ENCODE measurements at places on chromosomes 5 and 9.

GRCh38 chr5:107764976-107765804 is 94.5 kb upstream of the EFNA5 start:
- no peak for DNase-seq

GRCh38 chr9:77705636-77706035 is 57.5 kb upstream of the GNA14 start:
- DNase-seq: no peak

DNA sequence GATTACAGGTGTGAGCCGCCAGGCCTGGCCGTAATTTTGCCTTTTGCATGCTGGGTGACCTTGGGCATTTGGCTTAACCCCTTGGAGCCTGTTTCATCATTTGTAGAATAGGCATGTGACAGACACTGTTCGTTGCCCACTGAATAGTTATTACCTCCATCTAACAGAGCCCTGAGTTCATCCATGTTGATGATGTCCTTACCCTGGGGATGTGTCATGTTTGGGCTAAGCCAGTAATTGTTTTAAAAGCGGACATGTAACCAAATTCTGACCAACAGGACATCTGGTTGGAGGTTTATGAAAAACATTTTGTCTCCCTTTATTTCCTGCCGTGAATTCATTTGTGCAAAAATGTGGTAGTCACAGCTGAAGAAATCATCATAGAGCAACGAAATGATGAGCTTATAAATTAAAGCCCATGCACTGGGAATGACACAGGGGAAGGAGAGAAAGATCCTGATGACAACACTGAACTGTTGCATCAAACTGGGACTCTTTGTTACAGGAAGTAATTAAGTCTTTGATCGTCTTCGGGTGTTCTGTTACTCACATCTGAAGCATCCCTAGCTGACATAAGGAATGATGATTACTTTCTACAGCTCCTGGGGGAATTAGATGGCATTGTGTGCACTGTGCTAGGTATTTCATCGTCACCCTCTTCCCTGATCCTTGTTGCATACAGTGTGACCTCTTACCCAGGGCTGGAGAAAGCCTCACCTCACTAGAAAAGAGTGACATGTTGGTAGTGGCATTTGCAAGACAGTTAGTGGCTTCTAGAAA is 117.8 kb downstream of the FGF18 start:
- peak; percentile 60 for DNase-seq

GRCh38 chr9:36985061-36985768 is 48.9 kb downstream of the PAX5 start:
- no peak for DNase-seq

DNA sequence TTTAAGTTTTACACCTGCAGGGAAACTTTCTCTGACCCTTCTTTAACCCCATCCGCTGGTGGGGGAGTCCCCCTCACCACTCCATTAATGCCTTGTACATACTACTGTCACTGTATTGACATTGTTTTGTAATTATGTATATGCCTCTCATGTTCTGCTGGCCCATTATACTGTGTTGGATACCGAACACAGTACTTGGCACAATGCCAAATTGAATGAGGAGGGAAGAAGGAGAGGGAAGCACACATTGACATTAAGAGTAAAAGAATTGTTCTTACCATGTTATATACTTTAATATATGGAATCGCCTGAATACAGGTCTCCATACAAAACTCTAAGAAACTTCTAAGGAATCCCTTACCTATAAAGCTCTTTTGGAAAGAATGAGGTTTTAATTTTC is 73.6 kb upstream of the GRHPR start:
- no peak for DNase-seq

DNA sequence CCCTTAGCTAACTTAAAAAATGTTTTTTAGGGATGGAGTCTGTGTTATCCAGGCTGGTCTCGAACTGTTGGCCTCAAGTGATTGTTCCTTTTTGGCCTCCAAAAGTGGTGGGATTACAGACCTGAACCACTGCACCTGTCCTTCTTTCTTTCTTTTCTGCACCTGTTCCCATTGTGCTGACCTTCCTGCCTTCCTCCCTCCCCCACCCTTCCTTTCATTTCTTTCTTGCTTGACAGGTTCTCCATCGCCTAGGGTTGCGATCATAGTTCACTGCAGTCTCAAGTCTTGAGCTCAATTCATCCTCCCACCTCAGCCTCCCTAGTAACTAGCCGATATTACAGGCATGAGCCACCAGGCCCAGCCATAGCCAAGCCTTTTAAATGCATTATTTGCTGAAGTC is 20.6 kb downstream of the JMY start:
- no peak for DNase-seq

GRCh38 chr5:143026380-143026779 is 256.2 kb downstream of the ARHGAP26 start:
- no peak for DNase-seq

DNA sequence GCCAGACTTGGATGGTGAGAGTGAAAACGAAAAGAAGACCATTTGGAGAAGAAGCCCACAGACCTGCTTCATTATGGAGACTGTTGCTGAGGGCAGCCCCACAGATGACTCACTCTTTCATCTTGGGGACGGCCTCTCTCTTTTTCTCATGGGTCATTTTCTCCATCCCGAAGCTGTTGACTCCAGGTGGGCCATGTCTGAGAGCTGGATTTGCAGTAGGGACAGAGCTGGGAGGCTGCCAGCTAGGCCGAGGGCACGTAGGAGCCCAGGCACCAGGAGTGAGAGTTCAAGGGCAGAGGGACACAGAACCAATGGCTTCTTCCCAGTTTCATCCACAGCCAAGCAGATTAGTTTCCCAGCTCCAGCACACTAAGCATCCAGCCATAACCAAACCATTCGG is 92.4 kb downstream of the S1PR3 start:
- DNase-seq: no peak

GRCh38 chr5:136141561-136141960 is 8.9 kb downstream of the SMAD5 start:
- DNase-seq: no peak

DNA sequence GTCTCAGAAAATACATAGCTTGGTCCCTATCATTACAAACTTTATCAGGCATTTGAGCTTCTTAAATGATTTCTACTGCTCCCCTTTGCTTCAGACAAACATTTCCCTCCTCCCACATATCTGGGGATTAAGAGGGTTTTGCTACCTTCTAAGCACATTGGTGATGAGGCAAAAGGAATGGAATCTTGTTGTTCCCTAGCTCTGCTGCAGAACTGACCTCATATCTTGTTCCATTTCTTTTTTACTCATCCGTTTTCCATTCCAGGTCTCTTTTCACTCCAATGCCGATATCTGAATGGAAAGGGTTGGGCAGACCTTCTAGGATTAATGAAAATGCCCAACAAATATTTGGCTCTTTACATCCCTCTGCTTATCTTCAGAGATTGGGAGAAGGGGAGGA is 444.6 kb downstream of the ZNF608 start:
- no peak for DNase-seq

DNA sequence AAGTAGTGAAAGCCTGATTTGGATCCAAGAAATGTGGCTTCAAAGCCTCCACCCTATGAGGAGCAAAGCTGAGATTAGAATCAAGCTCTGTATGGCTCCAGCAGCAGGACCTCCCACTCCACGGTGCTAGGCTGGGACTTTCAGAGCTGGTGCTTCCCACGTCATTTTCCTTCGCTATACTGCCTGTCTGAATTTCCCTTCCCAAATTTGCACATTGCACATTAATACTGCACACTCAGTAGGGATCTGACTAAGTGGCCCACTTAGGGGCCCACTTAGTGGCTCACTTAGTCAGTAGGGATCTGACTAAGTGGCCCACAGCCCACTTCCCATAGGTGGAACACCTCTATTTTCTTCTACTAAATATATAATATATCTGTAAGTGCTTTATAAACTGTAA is 14.1 kb upstream of the SPDL1 start:
- no peak for DNase-seq

GRCh38 chr9:111052791-111053190 is 14.5 kb upstream of the LPAR1 start:
- peak; percentile 85 for DNase-seq

GRCh38 chr5:1281038-1281882 is 13.6 kb downstream of the TERT start:
- DNase-seq: no peak

GRCh38 chr9:6543204-6543603 is 102.3 kb downstream of the GLDC start:
- DNase-seq: no peak

GRCh38 chr5:178784391-178784790 is 53.9 kb upstream of the ZNF354A start:
- DNase-seq: no peak

DNA sequence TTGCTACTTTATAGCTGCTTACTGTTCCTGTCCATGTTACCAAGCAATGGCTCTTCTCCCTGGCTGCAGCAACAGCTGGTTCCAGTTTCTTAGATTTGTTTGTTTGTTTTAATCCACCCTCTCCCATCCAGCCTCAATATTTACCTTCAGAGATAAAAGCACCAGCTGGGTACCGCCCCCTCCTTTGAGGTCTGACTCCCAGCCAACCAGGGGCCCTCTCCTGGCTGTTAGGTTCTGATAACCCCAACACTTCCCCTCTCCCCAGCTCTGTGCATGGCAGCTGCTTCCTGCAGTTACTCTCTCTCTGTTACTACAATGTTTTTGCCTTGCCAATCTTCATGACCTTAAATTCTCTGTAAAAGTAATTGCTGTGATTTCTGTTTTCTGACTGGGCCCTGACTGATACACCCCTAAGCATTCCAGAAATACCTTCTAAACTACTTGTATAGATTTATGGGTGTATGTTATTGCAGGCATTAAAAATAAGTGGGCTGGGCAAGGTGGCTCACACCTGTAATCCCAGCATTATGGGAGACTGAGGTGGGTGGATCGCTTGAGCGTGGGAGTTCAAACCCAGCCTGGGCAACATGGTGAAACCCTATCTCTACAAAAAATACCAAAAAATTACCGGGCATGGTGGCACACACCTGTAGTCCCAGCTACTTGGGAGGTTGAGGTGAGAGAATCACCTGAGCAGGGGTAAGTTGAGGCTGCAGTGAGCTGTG is 2.6 kb upstream of the GCNT1 start:
- DNase-seq: peak; percentile 42

DNA sequence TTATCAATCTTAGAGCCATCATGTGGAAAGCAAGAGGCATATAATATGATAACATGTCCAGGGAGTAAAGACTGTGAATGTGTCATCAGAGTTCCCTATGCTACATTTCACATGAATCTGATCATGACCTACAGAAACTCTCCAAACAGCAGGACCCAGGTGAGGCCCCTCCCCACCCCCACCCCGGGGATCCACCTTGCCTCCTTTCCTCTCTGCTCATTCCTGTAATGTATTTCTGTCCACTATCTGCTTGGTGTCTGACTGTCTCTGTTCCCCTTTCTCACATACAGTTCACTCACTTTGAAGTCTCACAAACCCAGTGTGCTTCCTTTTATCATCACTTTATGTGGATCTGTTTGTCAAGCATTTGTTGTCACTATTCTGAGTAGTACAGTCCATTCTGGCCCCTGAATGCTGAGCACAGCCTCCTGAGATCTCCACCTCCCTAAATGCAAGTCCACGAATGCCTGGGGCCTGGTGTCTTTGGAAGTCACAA is 76.4 kb upstream of the SMARCA2 start:
- no peak for DNase-seq

DNA sequence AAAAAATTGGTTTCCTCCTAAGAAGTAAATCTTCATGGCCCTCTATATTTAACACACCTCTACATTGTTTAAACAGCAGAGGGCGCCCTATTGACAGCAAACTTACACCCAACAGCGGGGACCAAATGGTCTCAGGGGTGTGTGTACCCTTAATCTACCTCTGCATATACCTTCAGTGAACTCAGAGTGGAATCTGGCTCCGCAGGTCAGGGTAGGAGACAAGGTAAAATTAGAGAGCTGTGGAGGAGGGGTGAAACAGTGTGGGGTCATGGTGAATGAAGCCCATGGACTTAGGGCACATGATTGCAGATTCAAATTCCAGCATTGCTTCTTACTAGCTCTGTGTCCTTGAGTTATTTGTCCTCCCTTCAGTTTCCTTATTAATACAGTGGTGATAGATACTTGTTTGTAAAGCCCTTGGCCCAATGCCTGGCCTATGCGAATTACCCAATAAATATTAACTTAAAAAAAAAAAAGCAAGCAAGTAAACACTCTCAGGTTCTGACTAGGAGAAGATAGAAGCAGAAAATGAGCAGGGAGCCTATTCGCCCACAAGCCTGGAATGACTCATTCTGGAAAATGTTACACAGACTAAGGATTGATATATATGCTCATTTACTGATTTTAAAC is 122.9 kb downstream of the CAVIN4 start:
- DNase-seq: peak; percentile 13

- DNase-seq: no peak
Observed at GRCh38 chr9:31677877-31678276, 706.6 kb upstream of the ACO1 start.

- no peak for DNase-seq
Observed at GRCh38 chr5:78589923-78590322, 58.6 kb downstream of the LHFPL2 start.

DNA sequence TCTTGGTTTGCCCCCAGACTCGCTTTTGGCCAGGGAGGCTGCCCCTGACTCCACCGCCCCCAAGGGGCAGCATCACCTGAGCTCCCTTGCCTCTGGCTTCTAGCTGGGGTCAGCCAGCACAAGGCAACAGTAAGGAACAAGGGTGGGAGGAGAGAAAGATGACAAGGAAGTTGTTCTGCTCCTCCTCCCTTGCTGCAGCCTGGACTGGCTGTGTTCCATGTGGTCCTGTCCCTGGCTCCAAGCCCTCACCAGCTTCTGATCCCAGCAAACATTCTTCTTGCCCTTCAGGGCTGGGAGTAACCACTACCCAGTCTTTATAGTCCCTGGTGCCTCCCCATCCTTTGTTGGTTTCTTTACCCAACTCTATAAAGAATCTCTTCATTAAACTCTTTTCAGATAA is 100.3 kb upstream of the SPIN1 start:
- DNase-seq: peak; percentile 31

GRCh38 chr5:113112435-113112834 is 135.8 kb downstream of the DCP2 start:
- peak; percentile 19 for DNase-seq

DNA sequence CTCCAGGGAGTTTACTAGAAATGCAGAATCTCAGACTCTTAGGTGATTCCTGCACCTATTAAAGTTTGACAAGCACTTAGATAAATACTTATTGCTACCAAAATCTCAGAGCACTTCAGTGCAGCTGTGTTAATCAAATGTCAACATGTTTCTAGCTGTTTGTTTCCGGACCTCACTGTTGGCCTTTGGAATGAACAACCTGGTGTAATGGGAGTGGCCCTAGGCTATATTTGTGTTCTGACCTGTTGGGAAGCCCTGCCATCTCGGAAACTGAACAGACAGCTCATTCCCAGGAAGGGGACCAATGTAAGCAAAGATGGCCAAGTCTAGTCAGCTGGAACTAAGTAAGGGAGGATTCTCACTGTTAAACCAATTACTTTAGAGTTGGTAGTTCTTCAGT is 145.0 kb upstream of the SLC28A3 start:
- DNase-seq: no peak

Measured in EH (cell line).